ENCODE measurements at places on chromosomes 4 and X.

GRCh38 chr4:161256716-161257115, 907.1 kb downstream of the FSTL5 start:
- DNase-seq: no peak

- no peak for DNase-seq
Measured at GRCh38 chr4:113437129-113437528, 324.4 kb downstream of the CAMK2D start.

DNA sequence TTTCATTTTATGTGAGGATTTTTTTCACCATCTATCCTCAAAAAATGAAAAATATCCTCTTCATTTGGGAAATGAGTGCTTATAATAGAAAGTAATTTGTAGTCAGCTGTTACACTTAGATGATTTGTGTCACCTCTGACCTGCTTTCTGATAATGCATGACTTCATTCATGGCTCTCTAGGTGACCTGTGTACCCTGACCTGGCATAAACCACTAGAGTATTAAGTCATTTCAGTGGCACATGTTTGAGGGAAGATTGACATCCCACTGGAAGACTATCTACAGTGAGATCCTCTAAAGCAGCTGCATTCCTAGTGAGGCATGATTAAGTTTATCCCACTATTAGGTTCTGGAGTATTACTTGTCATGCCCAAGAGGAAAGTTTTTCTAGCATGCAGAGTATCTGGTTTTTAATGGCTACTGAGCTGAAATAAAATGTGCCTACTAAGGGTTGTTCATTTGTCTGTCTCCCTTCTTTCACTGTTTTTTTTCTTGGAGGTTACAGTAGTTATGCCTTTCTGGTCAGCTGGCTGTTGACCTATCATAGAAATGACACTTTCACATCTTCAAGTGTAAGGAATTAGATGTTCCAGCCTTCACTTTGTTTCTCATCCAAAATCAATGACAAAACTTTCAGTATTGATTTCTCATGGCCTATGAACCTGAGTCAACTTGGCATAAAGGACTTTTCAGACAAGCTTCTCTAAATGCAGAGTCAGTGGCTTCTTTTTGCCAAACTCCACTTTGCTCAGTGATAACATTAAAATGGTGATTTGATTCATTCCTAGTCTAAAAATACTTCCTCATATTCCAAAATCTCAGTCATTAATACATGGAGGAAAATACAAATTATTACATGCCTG, 33.1 kb downstream of the TET2 start:
- DNase-seq: no peak

DNA sequence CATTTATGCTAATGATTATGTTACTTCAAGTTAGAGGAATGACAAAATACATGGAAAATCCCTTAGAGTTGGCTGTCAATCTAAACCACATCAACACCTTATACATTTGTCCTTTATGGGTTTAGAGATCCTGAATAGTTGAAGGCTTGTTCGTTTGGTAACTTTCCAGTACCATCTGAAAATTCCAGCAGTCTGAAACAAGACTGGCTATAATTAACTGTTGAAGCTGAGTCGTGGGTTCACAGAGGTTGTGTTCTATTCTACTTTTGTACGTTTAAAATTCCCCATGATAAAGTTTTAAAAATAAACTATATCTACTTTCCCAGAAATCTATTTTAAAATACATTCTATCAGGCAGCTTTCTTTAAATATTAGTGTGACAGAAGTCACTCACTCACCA, 73.0 kb downstream of the USP46 start:
- no peak for DNase-seq

DNA sequence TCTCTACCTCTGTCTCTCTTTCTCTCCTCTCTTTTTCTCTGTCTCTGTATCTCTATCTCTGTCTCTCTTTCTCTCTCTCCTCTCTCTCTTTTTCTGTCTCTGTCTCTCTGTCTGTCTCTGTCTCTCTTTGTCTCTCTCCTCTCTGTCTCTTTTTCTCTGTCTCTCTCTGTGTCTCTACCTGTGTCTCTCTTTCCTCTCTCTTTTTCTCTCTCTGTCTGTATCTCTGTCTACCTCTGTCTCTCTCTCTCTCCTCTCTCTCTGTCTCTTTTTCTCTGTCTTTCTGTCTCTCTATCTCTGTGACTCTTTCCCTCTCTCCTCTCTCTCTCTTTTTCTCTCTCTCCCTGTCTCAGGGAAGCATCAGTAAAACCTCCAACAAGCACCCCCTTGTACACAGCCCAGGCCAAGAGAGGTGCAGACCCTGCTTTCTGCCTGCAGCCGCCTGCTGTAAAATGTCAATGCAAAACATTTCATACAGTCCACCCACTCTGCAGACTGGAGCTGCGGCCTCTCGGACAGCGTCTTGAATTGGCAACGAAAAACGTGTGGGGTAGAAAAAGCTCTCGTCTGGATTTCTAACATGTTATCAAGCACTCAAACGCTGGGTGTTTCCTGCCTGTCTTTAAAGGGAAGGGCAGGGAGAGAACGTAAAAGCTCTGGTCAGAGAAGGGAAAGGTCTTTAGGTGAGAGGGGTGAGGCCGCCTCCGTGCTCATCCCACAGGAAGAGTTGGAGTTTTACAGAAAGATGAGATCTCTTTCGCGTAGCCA, 3.7 kb upstream of the SHOX start:
- DNase-seq: no peak

- DNase-seq: peak; percentile 22
Measured at GRCh38 chrX:139881130-139881529, 51.7 kb downstream of the ATP11C start.

- no peak for DNase-seq
Measured at GRCh38 chr4:15153662-15154061, 151.4 kb downstream of the CPEB2 start.

DNA sequence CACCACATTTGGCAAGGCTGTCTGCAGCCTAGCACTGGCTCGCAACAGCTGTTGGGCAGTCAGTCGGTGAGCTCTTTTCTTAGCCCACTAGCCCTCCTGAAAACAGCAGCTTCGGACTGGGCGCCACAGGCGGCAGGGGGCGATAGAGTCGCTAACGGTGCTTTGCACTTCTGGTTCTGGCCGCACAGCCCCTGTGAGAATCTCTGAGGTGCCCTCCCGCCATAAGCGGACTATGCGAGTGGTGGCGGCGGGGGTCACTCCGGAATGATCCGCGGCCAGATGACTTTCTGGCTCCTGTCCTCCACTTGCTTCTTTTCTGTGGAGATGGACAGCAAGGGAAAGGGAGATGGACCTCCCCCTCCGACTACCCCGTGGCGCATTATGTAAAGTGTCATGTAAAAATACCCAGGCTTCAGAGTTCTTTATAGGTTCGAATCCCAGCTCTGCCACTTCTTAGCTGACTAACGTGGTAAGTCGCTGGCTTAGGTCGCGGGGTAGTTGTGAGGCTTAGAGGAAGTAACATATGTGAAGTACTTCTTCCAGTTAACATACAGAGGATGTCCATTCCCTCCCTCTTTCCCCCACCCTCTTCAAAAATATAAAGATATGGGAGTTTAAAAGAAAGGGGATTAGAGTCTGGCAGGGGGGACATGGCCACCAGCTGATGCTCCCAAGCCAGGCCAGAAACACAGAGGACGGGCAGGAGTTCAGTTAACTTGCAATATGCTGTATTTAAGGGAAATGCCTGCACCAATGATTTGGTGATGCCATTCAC, 11.0 kb downstream of the ARHGAP36 start:
- DNase-seq: peak; percentile 4

GRCh38 chrX:143701460-143701859, 19.1 kb downstream of the SPANXN2 start:
- no peak for DNase-seq

DNA sequence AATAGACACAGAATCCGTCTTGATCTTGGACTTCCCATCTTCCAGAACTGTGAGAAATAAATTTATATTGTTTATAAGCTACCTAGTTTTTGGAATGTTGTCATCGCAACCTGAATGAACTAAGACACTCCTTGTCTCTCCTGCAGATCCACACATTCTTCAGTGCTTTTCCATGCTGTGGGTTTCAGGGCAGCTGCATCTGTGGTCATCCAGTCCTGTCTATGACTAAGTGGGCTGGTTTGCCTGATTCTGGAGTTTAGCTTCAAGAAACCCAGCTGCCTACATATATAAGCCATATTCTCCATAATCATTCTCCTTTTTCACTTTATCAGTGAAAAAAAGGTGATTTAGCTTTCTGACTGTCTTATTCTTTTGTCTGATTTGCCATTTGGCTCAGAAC, 170.3 kb upstream of the KIT start:
- DNase-seq: no peak

DNA sequence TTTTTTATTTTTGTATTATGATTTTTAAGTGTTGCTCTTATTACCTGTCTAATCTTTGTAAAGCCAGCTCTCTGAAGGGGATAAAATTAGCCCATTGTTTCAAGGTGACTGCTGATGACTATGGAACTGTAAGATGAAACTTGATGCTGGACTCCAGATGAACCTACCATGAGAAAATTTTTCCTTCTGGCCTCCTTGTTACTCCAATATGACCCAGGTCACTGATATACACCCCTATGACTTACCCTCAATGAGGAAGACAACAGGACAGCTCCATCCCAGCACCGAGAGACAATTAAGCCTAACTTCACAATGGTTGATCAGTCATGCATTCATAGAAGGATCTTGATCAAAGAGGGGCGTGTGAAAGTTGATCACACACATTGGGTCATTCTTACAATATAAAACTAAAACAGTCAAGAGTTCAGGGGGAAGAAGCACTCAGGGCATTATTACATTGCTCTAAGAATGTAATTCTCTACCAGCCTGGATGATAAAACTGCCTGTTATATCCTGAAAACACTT, 230.8 kb upstream of the AGTR2 start:
- no peak for DNase-seq
